Mesenteric fat pad (tissue), 1 donor: ENCODE measurements at places on chromosomes 5 and 9. TPM values are rescaled to one million over a fixed set of nuclear protein-coding genes. Genes with fewer than 3 reads are reported as not detected.

Gene DRD1
- total RNA-seq = 1.1 TPM

Gene FIBCD1
- total RNA-seq = not detected

Gene TAF11L9
- not detected for total RNA-seq

Gene C5orf63
- 5.4 TPM for total RNA-seq

Gene PCDHB5
- 1.5 TPM for total RNA-seq

Gene ANKDD1B
- total RNA-seq = 0.64 TPM

DNA sequence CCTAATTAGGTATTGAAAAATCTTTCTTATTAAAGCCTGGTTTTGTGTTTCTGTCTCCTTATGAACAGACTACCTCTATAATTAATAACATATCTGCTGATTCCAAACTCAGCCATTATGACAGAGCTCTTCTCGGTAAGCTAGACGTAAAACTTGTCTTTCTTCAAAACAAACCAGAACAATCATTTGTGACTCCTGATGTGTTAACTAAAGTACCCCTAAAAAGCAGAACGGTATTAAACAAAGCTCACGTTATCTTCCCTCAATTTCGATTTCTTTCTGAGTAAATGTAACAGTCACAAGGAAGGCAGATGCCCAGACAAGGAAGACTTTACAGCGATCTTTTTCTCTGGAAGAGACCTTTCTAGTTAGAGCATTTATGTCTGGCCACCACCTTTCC lies 1.8 kb downstream of the SEMA5A start:
- DNase-seq = no peak

DNA sequence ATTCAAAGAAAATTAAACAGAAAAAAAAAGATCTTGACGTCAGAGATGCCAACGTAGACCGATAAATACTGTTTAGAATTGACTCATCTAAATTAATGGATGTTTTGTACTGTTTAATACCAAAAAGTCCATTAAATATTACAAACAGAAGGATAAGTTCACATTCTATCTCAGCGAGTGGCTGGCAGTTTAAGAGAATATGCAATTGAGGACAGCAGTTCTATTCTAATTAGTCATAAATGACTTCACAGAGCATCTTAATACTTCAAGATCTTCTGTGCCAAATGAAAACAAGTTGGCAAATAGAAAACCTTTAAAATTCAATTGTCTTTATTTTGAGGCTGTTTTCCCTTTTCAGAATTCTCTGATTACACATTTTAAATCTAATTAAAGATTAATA lies 326.6 kb upstream of the NREP start:
- no peak for DNase-seq

DNA sequence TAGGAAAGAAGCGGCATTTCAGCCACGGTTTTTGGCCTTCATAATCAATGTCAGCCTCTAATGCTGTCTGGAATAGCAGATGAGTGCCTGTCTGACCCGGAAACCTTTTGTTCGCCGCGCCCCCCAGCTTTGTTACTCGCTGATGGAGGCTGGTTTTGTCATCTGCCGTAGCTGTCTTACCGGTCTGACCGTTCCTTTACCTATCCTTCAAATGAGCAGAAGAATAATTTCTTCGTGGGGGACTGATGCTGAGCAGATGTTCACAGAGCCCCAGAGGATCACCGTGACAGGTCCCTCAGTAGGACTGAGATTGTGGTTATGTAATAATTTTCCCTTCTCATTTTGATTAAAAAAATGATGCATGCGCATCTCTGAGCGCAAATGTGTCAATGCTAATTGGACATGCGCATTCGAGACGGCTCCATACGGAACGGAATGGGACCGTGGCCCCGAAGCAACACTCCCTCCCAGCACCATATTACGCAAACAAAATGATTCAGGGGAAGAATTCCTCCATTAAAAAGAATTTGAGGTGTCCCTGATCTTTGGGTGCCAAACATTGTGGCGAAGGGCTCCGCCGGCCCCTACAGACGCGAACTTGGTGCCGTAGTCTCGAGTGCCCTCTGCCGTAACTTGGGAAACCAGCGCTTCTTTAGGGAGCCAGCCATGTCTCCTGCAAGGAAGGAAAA lies 27.6 kb downstream of the TLX3 start:
- DNase-seq = peak; percentile 43

DNA sequence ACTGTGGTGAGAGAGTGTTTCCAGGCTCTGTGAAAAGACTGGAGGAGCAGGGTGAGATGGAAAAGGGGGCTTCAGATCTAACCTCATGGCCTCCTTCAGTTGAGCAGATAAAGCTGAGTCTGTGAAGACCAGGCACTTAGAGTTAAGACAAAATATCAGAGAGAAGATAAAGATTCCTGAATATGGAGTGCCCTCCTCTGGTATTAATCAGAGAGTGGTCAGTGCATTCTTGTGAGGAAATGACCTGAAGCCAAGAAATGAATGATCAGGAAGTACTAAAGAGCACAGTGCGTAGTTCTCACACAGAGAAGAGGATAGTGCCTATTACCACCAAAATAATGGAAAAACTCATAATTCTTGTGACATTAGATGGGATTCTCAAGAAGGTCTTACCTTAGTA lies 1417.0 kb upstream of the ACO1 start:
- no peak for DNase-seq

DNA sequence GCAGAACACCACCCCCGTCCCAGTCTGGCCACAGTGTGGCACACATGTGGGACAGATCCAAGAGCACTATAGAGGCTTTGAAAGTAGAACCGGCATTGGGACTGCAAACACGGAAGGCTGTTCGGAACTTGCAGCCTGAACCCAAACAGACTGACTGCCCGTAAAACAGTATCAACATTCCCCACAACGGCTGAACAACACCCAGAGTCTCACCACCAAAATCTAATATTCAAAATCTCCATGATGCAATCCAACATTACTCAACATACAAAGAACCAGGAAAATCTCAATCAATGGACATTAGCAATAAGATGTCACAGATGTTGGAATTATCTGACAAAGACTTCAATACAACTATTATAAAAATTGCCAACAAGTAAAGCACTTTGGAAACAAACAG lies 82.3 kb downstream of the ROR2 start:
- DNase-seq = no peak
